Posterior cingulate gyrus (tissue), 11 donors: ENCODE measurements at places on chromosomes 5 and 9.

- no peak for DNase-seq
Measured at GRCh38 chr9:13292782-13293181, 13.3 kb upstream of the MPDZ start.

DNA sequence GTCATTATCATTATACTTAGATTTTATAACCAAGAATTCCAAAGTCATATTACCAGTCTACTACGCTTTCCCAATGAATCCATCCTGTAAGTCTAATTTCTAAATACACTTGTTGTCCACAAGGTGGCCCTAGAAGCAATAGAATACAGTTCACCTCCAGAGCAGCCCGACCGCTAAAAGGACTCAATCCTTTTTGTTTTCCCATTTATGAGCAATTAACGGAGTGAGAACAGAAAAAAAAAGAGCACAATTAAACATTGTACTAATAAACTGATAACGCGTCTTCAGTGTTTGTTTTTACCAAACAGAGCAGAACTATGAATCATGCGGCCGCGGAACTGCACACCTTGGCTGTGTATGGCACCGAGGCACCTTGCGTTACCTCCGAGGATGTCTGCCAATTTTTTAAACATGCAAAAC, 160.7 kb upstream of the DAPK1 start:
- no peak for DNase-seq

DNA sequence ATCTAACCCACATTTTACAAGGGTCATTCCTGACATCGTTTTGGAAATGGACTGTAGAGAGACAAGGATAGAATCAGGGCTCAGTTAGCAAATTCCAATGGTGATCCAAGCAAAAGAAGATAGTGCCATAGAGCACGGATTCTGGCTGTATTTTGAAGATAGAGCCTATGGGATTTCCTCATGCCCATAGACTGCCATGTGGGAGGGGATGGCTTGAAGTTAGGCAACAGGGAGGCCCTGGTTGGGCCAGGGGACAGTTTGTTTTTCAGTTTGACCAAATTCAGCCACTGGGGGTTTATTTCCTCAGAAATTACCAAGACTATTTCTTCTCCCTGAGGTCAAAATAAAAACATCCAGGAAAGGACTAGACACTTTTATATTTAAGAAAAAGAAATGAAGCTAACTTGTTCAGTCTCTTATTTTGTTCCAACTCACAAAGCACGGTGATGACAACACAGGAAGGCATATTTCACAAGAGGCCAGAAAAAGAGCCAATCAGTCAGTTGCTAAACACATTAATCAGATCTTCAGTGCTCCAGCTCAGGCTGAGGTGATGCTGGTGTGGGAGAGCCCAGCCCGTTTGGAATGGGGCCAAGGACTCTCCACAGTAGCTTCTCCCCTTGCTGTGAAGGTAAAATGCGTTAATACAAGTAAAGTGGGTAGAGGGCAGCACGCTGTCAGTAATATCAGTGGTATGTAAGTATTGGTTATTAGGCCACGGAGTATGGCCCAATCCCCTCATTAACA, 4.4 kb upstream of the DCTN4 start:
- DNase-seq: no peak

GRCh38 chr9:2461892-2462291, 159.7 kb upstream of the VLDLR start:
- peak; percentile 11 for DNase-seq

GRCh38 chr9:22446589-22446949, at the start of gene DMRTA1:
Gene DMRTA1 (plus strand): TSS chr9:22446824. CDS start chr9:22447066, 242 bp downstream.
- DNase-seq: peak; percentile 40

DNA sequence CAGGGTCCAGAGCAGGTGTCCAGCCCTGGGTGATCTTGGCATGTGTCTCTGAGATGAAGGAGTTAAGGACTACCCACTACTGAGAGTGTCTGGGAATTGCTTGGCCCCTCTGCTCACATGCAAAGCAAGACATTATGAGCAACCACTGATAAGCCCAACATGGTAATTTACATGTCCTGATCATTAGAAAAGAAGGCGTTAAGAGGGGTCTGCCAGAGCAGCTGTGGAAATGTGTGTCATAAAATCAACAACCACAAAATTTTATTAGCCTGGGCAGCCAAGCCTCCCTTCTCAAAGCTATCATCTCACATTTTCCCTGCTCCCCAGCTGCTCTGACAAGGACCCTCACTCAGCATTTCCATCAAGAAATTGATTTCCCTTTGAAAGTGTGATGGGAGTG, 351.0 kb downstream of the SPOCK1 start:
- DNase-seq: no peak
